Tibial nerve (tissue), 4 donors: ENCODE measurements at places on chromosomes 13 and 19. TPM values are rescaled to one million over a fixed set of nuclear protein-coding genes. Genes with fewer than 3 reads are reported as not detected.

SNRNP70 gene
- total RNA-seq: 363 TPM

DNMT1 gene
- total RNA-seq: 72.9 TPM

ANGPTL8 gene
- 13.2 TPM for total RNA-seq

CEBPA gene
- total RNA-seq: 39.6 TPM

IQCN gene
- total RNA-seq: 6.3 TPM

PABPC3 gene
- not detected for total RNA-seq

UBE2L5 gene
- not detected for total RNA-seq

ZNF682 gene
- 9.0 TPM for total RNA-seq

- H3K4me3 ChIP-seq: no peak overlapping the region
- H3K27ac ChIP-seq: peak overlapping the region; percentile 85
- DNase-seq: peak; percentile 54
Observed at GRCh38 chr19:10769533-10770491, 51.9 kb downstream of the DNM2 start.

GRCh38 chr19:20669263-20669662, 7.9 kb upstream of the ZNF626 start:
- H3K27ac ChIP-seq: no peak overlapping the region
- no peak overlapping the region for H3K4me3 ChIP-seq
- DNase-seq: no peak
- H3K4me1 ChIP-seq: no peaks in the 10 kb centered on the region

GRCh38 chr13:113023694-113024430, 54.8 kb downstream of the MCF2L start:
- H3K27me3 ChIP-seq: no peaks in the 10 kb centered on the region
- no peaks in the 10 kb centered on the region for H3K4me1 ChIP-seq
- DNase-seq: no peak
- H3K4me3 ChIP-seq: no peak overlapping the region

- no peaks in the 10 kb centered on the region for H3K27me3 ChIP-seq
- no peaks in the 10 kb centered on the region for H3K4me1 ChIP-seq
- no peak overlapping the region for H3K27ac ChIP-seq
Observed at GRCh38 chr13:32409001-32409313, 19.0 kb downstream of the N4BP2L1 start.

DNA sequence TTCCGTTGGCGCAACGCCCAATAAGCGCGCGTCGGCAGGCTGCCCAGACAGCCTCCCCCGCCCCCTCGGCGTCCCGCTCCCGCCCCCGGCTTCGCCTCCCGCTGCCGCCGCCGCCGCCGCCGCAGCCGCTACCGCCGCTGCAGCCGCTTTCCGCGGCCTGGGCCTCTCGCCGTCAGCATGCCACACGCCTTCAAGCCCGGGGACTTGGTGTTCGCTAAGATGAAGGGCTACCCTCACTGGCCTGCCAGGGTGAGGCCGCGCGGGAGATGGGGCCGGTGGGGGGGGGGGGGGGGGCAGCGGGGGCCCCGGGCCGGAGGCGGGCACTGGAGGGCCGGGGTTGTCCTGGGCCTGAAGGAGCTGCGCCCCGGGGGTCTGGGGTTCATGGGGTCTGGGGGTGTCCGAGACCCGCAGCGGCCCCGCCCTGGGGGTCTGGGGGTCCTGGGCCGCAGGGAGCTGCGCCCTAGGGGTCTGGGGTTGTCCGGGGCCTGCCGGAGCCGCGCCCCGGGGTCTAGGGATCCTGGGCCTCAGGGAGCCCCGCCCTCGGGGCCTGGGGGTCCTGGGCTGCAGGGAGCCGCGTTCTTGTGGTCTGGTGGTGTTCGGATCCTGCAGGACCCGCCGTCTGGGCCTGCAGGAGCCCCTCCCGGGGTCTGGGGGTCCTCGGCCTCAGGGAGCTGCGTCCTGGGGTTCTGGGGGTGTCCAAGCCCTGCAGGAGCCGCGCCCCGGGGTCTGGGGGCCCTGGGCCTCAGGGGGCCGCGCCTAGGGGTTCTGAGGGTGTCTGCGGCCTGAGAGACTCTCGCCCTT, at the start of gene HDGFL2:
TSS of gene HDGFL2 (plus strand) at position 124 of the 801 bp plus-strand sequence. CDS start at position 178, 54 bp downstream.
- no peak for DNase-seq
- H3K4me3 ChIP-seq: peak within 1 kb of the TSS; percentile 79
- H3K27me3 ChIP-seq: no peaks in the 10 kb centered on the region
- H3K36me3 ChIP-seq: peaks cover 25% of the 10 kb centered on the region

DNA sequence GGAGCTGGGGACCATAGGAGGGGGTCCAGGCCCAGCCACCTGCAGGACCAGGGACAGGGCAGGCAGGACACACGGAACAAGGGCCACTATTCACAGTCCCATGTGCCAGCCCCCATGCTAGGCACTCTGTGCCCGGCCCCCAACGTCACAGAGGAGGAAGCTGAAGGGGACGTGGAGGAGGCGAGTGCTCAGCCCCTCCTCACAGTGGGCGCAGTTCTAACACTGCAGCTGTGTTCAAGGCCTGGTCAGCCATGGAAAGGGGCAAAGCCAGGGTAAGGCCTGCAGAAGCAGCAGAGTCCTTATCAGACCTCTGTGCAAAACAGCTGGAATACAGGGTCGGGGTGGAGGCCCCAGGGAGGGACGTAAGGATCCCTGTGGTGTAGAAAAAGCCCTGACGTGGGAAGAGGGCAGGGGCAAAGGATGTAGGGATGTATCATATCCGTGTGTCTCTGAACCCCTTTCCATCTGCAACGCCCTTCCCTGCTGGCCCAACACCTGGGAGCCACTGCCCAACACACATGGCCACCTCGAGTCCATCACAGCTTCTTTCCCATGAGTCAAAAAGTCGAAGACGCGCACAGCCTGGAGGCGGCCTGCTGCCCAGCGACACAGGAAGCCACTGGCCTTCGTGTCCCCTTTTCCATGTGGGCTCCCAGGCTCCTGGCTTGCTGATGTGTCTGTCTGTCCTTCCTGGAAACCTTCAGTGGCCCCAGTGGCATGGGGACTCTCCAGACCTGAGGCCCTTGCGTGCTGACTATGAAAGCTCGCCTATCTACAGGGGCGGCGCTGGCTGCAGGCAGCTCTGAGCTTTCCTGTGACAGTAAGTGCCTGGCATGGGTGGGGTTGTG, 28.0 kb downstream of the SH3GL1 start:
- H3K27me3 ChIP-seq: no peaks in the 10 kb centered on the region
- H3K27ac ChIP-seq: peak overlapping the region; percentile 92
- H3K4me3 ChIP-seq: no peak overlapping the region

DNA sequence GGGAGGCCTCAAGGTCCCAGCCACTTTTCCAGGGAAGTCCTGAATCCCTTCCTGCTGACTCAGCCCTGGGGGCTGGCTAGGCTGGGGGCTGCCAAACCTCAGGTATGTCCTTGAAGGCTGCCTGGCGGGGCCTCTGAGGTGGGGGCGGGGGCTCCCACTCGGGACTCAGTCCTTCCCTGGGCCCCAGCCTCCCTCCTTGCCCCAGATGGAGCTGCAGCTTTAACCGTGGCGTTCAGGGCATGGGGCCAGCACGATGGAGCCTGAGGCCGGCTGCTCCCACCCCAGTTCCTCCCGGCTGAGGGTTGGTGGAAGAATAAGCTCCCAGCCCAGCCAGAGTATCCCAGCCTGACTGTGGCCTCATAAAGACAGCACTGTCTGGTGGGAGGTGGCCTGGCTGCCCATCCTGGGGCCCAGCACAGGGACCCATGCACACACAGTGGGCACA, 12.4 kb downstream of the CILP2 start:
- no peak for DNase-seq
- H3K27ac ChIP-seq: no peak overlapping the region
- no peaks in the 10 kb centered on the region for H3K36me3 ChIP-seq
- H3K4me3 ChIP-seq: no peak overlapping the region
- no peaks in the 10 kb centered on the region for H3K4me1 ChIP-seq
- no peaks in the 10 kb centered on the region for H3K27me3 ChIP-seq

- H3K4me1 ChIP-seq: no peaks in the 10 kb centered on the region
- H3K27me3 ChIP-seq: no peaks in the 10 kb centered on the region
- H3K27ac ChIP-seq: peak overlapping the region; percentile 88
- DNase-seq: peak; percentile 84
Observed at GRCh38 chr19:43464134-43464775, 1.2 kb downstream of the LYPD3 start.

GRCh38 chr19:9752701-9753443, 15.7 kb downstream of the ZNF846 start:
- H3K27me3 ChIP-seq: no peaks in the 10 kb centered on the region
- no peak overlapping the region for H3K27ac ChIP-seq
- H3K4me1 ChIP-seq: no peaks in the 10 kb centered on the region
- peaks cover 4% of the 10 kb centered on the region for H3K36me3 ChIP-seq
- no peak overlapping the region for H3K4me3 ChIP-seq

- no peak for DNase-seq
- peak overlapping the region; percentile 27 for H3K4me3 ChIP-seq
- no peaks in the 10 kb centered on the region for H3K27me3 ChIP-seq
- peaks cover 24% of the 10 kb centered on the region for H3K4me1 ChIP-seq
Observed at GRCh38 chr19:13164343-13165161, 14.3 kb downstream of the IER2 start.

- no peak overlapping the region for H3K27ac ChIP-seq
- H3K4me3 ChIP-seq: no peak overlapping the region
- no peaks in the 10 kb centered on the region for H3K36me3 ChIP-seq
- H3K4me1 ChIP-seq: no peaks in the 10 kb centered on the region
- H3K27me3 ChIP-seq: no peaks in the 10 kb centered on the region
Observed at GRCh38 chr19:38532939-38533338, 84.8 kb downstream of the MAP4K1 start.

GRCh38 chr19:29383696-29384095, 142.1 kb upstream of the VSTM2B start:
- H3K36me3 ChIP-seq: no peaks in the 10 kb centered on the region
- no peak for DNase-seq
- H3K27me3 ChIP-seq: no peaks in the 10 kb centered on the region
- H3K4me1 ChIP-seq: no peaks in the 10 kb centered on the region
- no peak overlapping the region for H3K4me3 ChIP-seq
- H3K27ac ChIP-seq: no peak overlapping the region

GRCh38 chr19:38551450-38551813, 66.3 kb downstream of the MAP4K1 start:
- H3K4me1 ChIP-seq: no peaks in the 10 kb centered on the region
- peaks cover 3% of the 10 kb centered on the region for H3K27me3 ChIP-seq
- no peak for DNase-seq
- H3K4me3 ChIP-seq: no peak overlapping the region
- no peaks in the 10 kb centered on the region for H3K36me3 ChIP-seq
- no peak overlapping the region for H3K27ac ChIP-seq

DNA sequence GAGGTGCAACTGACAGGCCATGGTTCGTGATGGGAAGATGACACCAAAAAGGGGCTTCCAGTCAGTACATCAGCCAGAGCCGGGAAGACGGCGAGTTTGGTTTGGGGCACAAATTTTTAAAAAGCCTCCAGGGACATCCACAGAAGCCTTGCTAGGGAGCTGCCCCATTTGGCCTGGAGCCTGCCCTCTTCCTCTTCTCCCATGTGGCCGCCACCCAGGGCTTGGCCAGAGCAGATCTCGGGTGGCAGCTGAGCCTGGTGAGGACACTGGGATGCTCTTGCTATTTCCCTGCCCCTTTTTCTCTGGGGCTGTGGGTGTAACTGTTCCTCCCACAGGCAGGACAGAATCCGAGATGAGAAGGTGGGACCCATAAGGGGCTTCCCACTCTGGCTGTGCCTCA, 8.2 kb downstream of the ETFB start:
- no peak overlapping the region for H3K27ac ChIP-seq
- H3K36me3 ChIP-seq: no peaks in the 10 kb centered on the region
- H3K4me3 ChIP-seq: no peak overlapping the region
- no peaks in the 10 kb centered on the region for H3K27me3 ChIP-seq
- H3K4me1 ChIP-seq: peaks cover 21% of the 10 kb centered on the region
- DNase-seq: no peak

- no peaks in the 10 kb centered on the region for H3K27me3 ChIP-seq
- H3K4me1 ChIP-seq: no peaks in the 10 kb centered on the region
- H3K27ac ChIP-seq: no peak overlapping the region
- H3K4me3 ChIP-seq: no peak overlapping the region
- no peak for DNase-seq
- no peaks in the 10 kb centered on the region for H3K36me3 ChIP-seq
Observed at GRCh38 chr13:90105849-90106496, 1241.5 kb upstream of the MIR17HG start.

- no peaks in the 10 kb centered on the region for H3K27me3 ChIP-seq
- H3K4me1 ChIP-seq: no peaks in the 10 kb centered on the region
- no peak for DNase-seq
- H3K27ac ChIP-seq: no peak overlapping the region
Observed at GRCh38 chr13:28983641-28984040, 163.5 kb downstream of the MTUS2 start.

DNA sequence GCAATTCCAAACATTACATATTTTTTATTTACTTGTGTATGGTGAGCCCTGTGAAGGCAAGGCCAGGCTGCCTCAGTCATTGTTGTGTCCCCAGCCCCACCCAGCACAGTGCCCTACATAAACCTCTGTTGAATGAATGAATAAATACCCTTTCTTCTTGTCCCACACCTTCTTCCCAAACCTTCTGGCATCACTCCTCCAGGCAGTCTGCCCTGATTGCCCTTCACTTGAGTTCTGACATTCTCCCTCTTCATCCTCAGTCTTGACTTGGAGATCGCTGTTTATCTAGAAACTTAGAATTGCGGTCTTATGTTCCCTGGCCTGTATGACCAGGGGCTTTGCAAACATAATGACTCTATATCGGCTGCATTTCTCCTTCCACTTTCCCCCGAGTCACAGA, 5.2 kb upstream of the OPA3 start:
- H3K36me3 ChIP-seq: peaks cover 12% of the 10 kb centered on the region
- DNase-seq: no peak
- no peak overlapping the region for H3K27ac ChIP-seq
- no peaks in the 10 kb centered on the region for H3K4me1 ChIP-seq

- no peak overlapping the region for H3K4me3 ChIP-seq
- H3K4me1 ChIP-seq: peaks cover 84% of the 10 kb centered on the region
- DNase-seq: no peak
- H3K27ac ChIP-seq: no peak overlapping the region
- no peaks in the 10 kb centered on the region for H3K36me3 ChIP-seq
- H3K27me3 ChIP-seq: no peaks in the 10 kb centered on the region
Observed at GRCh38 chr19:3510727-3511126, 4.6 kb downstream of the FZR1 start.

- H3K27ac ChIP-seq: peak overlapping the region; percentile 29
- DNase-seq: no peak
- no peaks in the 10 kb centered on the region for H3K27me3 ChIP-seq
- H3K36me3 ChIP-seq: no peaks in the 10 kb centered on the region
- peaks cover 4% of the 10 kb centered on the region for H3K4me1 ChIP-seq
- no peak overlapping the region for H3K4me3 ChIP-seq
Observed at GRCh38 chr13:75749407-75749806, 113.3 kb downstream of the LMO7 start.

- no peak for DNase-seq
- no peaks in the 10 kb centered on the region for H3K27me3 ChIP-seq
Observed at GRCh38 chr19:42335374-42335936, 10.0 kb downstream of the MEGF8 start.

GRCh38 chr13:93862259-93862658, 617.2 kb downstream of the DCT start:
- no peaks in the 10 kb centered on the region for H3K4me1 ChIP-seq
- H3K4me3 ChIP-seq: no peak overlapping the region
- no peaks in the 10 kb centered on the region for H3K27me3 ChIP-seq
- H3K36me3 ChIP-seq: no peaks in the 10 kb centered on the region

- H3K27ac ChIP-seq: no peak overlapping the region
- H3K36me3 ChIP-seq: no peaks in the 10 kb centered on the region
- H3K4me1 ChIP-seq: no peaks in the 10 kb centered on the region
- no peaks in the 10 kb centered on the region for H3K27me3 ChIP-seq
Observed at GRCh38 chr19:28632371-28633080, 580.4 kb downstream of the UQCRFS1 start.
